Upper lobe of right lung (tissue), 1 donor: ENCODE measurements at places on chromosomes 3 and 15.

DNA sequence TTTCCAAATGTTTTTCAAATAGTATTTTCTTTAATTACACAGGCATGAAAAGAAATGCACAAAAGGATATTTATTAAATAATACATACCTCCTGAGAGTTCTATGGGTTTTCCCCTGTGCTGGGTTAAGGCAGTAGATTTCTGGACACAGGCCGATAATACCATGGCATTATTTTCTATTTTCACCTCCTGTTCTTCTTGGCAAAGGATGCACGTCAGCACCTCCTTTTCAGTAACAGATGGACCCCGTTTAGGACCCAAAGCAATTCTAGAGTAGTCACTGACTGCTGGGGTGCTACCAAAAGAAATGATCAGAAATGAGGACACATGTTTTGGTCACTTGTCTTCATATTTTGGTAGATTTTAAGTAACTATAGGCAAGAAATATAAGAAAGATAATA is 86.4 kb upstream of the TTBK2 start:
- H3K4me1 ChIP-seq, result no peaks in the 10 kb centered on the region
- no peak for DNase-seq
- no peak overlapping the region for H3K27ac ChIP-seq
- H3K4me3 ChIP-seq, result no peak overlapping the region

- no peaks in the 10 kb centered on the region for H3K36me3 ChIP-seq
- H3K27ac ChIP-seq, result no peak overlapping the region
- no peak overlapping the region for H3K4me3 ChIP-seq
- H3K27me3 ChIP-seq, result no peaks in the 10 kb centered on the region
Measured at GRCh38 chr3:67292356-67293121, 294.4 kb downstream of the KBTBD8 start.

- no peak for DNase-seq
- no peaks in the 10 kb centered on the region for H3K27me3 ChIP-seq
- H3K27ac ChIP-seq, result no peak overlapping the region
- H3K4me3 ChIP-seq, result no peak overlapping the region
- peaks cover 6% of the 10 kb centered on the region for H3K4me1 ChIP-seq
- no peaks in the 10 kb centered on the region for H3K36me3 ChIP-seq
Measured at GRCh38 chr15:58980351-58980939, 7.0 kb upstream of the RNF111 start.

- no peaks in the 10 kb centered on the region for H3K27me3 ChIP-seq
- H3K27ac ChIP-seq, result no peak overlapping the region
- DNase-seq, result no peak
Measured at GRCh38 chr3:128408693-128409623, 57.7 kb downstream of the DNAJB8 start.

- H3K27me3 ChIP-seq, result no peaks in the 10 kb centered on the region
- no peaks in the 10 kb centered on the region for H3K4me1 ChIP-seq
- DNase-seq, result no peak
- H3K27ac ChIP-seq, result no peak overlapping the region
- no peak overlapping the region for H3K4me3 ChIP-seq
Measured at GRCh38 chr15:39593071-39593655, 12.3 kb downstream of the THBS1 start.

GRCh38 chr15:64355348-64355943 is 527 bp downstream of the CSNK1G1 start:
- peak overlapping the region; percentile 66 for H3K27ac ChIP-seq
- no peaks in the 10 kb centered on the region for H3K27me3 ChIP-seq
- no peaks in the 10 kb centered on the region for H3K36me3 ChIP-seq
- no peak for DNase-seq
- H3K4me3 ChIP-seq, result peak overlapping the region; percentile 79
- peaks cover 11% of the 10 kb centered on the region for H3K4me1 ChIP-seq

DNA sequence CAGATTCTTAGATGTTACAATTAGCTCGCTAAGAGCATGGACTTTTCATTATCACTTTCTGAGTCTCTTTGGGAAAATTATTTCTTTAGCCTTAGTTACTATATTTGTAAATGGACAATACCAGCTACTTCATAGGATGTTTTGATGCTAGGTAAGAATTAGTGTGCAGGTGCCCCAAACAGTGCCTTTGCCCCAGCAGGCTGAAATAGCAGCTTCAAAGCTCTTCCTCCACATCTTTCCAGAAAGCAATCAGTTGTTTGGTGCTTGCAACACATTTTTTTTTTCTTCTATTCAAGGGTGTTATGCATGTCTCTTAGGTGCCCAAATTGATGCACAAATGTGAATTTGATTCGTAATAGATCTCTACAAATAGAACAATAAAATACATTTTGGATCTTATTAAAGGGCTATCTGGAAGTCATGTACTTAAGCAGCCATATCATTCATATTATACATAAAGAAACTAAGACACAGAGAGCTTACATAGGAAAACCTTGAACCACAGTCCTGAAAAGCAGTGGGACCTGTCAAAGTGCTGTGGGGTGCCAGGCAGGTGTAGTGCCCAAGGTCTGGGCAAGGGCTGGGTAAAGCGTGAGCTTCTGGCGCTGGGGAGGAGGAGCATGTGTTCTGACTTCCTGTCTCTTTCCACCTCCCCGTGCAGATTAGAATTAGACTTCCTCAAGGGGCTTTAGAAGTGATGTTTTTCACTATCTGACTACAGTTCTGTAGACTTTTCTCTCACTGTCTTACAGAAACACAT is 62.9 kb downstream of the FNDC3B start:
- H3K4me1 ChIP-seq, result peaks cover 62% of the 10 kb centered on the region
- H3K36me3 ChIP-seq, result no peaks in the 10 kb centered on the region
- DNase-seq, result no peak
